Myocyte (in vitro differentiated cells): ENCODE measurements at places on chromosomes 2 and 18. TPM values are rescaled to one million over a fixed set of nuclear protein-coding genes. Genes with fewer than 3 reads are reported as not detected.

The ANKRD62 gene
- not detected in 2 replicates for total RNA-seq

The TNFRSF11A gene
- total RNA-seq = not detected in 2 replicates

The CNNM3 gene
- total RNA-seq = 5.5 and 8.7 TPM in 2 replicates

The C2orf92 gene
- total RNA-seq = 4.9 and 5.7 TPM in 2 replicates

The MAP3K20 gene
- total RNA-seq = 28.5 and 39.9 TPM in 2 replicates

The MCM6 gene
- 5.5 and 7.0 TPM in 2 replicates for total RNA-seq

The TMEM17 gene
- total RNA-seq = 1.6 and 2.5 TPM in 2 replicates

The GALNT14 gene
- total RNA-seq = not detected in 2 replicates

The LYG1 gene
- total RNA-seq = 1.3 TPM in 1 of 2 replicates, not detected in the other

The TTN gene
- total RNA-seq = 1,034 and 1,448 TPM in 2 replicates

The AMER3 gene
- not detected in 2 replicates for total RNA-seq

The SERPINB7 gene
- total RNA-seq = 4.5 and 6.4 TPM in 2 replicates

The MDH1 gene
- total RNA-seq = 154 and 256 TPM in 2 replicates

The MATN3 gene
- total RNA-seq = 1.1 and 1.2 TPM in 2 replicates

The MC4R gene
- total RNA-seq = not detected in 2 replicates

The ACTG2 gene
- total RNA-seq = 1.2 TPM in 1 of 2 replicates, not detected in the other

The CGREF1 gene
- total RNA-seq = 0.27 and 0.62 TPM in 2 replicates

The HOXD4 gene
- total RNA-seq = not detected in 2 replicates

The SH3BP4 gene
- total RNA-seq = 20.0 and 27.4 TPM in 2 replicates

The SLC5A7 gene
- total RNA-seq = not detected in 2 replicates

The ZNF24 gene
- 53.8 and 63.2 TPM in 2 replicates for total RNA-seq

The HK2 gene
- total RNA-seq = 7.0 and 8.3 TPM in 2 replicates

The TRIM43 gene
- total RNA-seq = not detected in 2 replicates

The AGXT gene
- total RNA-seq = not detected in 2 replicates

The MC2R gene
- not detected in 2 replicates for total RNA-seq

The ANKRD39 gene
- total RNA-seq = 10.5 and 15.6 TPM in 2 replicates

The PLEKHH2 gene
- 0.24 and 1.1 TPM in 2 replicates for total RNA-seq

The TEX44 gene
- total RNA-seq = not detected in 2 replicates

The C2orf66 gene
- not detected in 2 replicates for total RNA-seq

The PDCD1 gene
- 0.16 TPM in 1 of 2 replicates, not detected in the other for total RNA-seq

The CNRIP1 gene
- 5.4 and 7.6 TPM in 2 replicates for total RNA-seq

The DTNA gene
- total RNA-seq = 50.3 and 74.3 TPM in 2 replicates

The IL1RL1 gene
- not detected in 2 replicates for total RNA-seq

The ESPNL gene
- 7.4 and 8.5 TPM in 2 replicates for total RNA-seq

The PAX3 gene
- total RNA-seq = 2.2 and 2.7 TPM in 2 replicates

The PRKAG3 gene
- total RNA-seq = 49.9 and 65.9 TPM in 2 replicates

The DNPEP gene
- total RNA-seq = 61.4 and 65.3 TPM in 2 replicates

The CYS1 gene
- 0.16 and 1.1 TPM in 2 replicates for total RNA-seq
